SK-N-SH (cell line): ENCODE measurements at places on chromosomes 7 and 10.

DNA sequence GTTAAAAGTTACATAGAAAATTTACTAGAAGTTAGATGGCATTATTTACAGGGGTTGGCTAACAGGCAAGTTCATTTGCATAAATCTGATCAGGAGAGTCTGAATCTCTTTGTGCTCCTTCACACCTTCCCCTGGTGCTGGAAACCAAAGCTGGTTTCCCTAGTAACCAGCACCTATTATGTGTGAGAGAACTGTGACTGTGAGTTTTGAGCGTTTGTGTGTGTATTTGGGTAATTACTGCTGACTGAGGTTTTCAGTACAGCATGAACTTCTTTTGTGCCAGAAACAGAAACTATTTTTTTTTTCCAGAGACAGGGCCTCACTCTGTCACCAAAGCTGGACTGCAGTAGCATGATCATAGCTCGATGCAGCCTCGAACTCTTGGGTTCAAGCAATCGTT, 10.3 kb upstream of the IFIT1B start:
- no peak for DNase-seq
- no peaks in the 10 kb centered on the region for H3K27me3 ChIP-seq
- H3K36me3 ChIP-seq: no peaks in the 10 kb centered on the region
- no peak overlapping the region for H3K27ac ChIP-seq

DNA sequence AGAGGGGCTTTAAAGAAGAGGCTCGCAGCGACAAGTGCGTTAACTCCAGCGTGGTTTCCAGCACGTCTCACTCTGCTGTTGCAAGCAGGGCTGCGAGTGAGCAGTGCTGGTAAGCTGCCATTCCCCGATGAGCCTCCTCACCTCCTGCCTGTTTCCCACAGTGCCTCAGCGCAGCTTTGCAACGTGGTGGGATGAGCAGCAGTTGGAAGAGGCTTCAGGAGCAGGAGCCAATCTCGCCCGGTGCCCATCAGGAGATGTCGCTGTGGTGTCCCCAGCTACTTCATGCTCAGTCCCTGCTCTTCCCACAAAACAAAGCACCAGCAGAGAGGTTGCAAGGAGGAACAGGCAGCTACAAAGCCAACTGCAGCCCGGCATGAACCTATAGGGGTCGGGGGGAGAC, 2.4 kb upstream of the ADARB2 start:
- H3K4me1 ChIP-seq: peaks cover 9% of the 10 kb centered on the region
- no peak overlapping the region for H3K27ac ChIP-seq
- DNase-seq: no peak
- no peaks in the 10 kb centered on the region for H3K27me3 ChIP-seq
- H3K36me3 ChIP-seq: no peaks in the 10 kb centered on the region
- H3K4me3 ChIP-seq: no peak overlapping the region

GRCh38 chr7:34677491-34677890, 19.5 kb downstream of the NPSR1 start:
- DNase-seq: no peak
- H3K36me3 ChIP-seq: no peaks in the 10 kb centered on the region
- H3K4me1 ChIP-seq: peaks cover 4% of the 10 kb centered on the region; the same call in 1 of the 2 replicates
- H3K4me3 ChIP-seq: no peak overlapping the region

- H3K4me3 ChIP-seq: no peak overlapping the region
- H3K27me3 ChIP-seq: no peaks in the 10 kb centered on the region
- peaks cover 44% of the 10 kb centered on the region for H3K36me3 ChIP-seq
- DNase-seq: no peak
- H3K27ac ChIP-seq: no peak overlapping the region; the same call in 1 of the 2 replicates
- no peaks in the 10 kb centered on the region; the same call in 1 of the 2 replicates for H3K4me1 ChIP-seq
Measured at GRCh38 chr7:131431756-131432155, 104.1 kb downstream of the MKLN1 start.

DNA sequence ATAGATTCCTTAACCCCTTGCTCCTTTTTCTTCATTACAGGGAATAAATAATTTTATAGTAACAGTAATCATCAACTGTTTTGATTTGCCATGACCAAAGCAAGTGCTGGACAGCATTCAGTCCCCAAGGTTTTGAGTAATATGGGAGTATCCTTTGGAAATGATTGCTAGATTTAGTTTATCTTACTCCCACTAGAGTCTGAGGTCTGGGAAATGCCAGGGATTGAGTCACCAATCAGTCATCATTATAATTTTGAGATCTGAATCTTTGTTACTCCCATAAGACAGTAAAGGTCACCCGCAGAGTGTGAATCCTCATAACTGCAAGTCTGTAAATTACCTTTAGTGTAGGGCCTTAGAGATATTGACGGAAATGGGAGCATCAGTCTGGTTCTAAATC, 133.7 kb upstream of the SEMA3E start:
- no peaks in the 10 kb centered on the region for H3K36me3 ChIP-seq
- no peak overlapping the region for H3K27ac ChIP-seq
- no peak for DNase-seq
- no peaks in the 10 kb centered on the region for H3K27me3 ChIP-seq
- no peak overlapping the region for H3K4me3 ChIP-seq
- H3K4me1 ChIP-seq: no peaks in the 10 kb centered on the region

GRCh38 chr7:142485617-142486226, 227.9 kb upstream of the PRSS58 start:
- H3K4me1 ChIP-seq: no peaks in the 10 kb centered on the region
- peak; percentile 15 for DNase-seq
- H3K36me3 ChIP-seq: no peaks in the 10 kb centered on the region
- H3K27me3 ChIP-seq: peaks cover 10% of the 10 kb centered on the region; the same call in 1 of the 2 replicates
- H3K27ac ChIP-seq: no peak overlapping the region
